ENCODE measurements at places on chromosomes 2 and 18.

DNA sequence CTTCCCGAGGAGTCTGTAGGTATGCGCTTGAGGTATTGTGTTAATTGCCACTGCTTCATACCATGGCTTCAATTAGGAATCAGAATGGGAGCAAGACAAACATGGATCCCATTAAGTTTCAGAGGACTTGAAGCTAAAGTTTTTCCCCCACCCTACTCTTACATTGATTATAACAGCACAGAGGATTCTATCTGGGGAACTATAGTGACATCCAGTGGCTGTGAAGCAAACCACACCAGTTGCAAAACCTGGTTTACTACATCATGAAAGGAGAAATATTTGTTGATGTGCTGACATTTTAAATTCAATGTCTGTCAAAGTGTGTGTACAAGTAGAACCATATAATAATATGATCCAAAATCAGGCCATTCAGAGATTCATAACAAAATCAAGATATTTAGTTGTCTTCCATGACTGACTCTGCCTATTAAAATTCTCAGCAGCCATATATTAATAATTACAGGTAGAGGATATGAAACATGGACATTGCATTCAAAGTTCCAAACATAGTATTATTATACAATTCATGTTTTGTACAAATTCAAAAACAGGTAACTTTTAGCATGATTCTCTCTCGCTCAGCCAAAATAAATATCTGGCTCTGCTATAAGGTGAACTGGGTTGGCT, 82.9 kb downstream of the GRB14 start:
- peak; percentile 67 for DNase-seq

DNA sequence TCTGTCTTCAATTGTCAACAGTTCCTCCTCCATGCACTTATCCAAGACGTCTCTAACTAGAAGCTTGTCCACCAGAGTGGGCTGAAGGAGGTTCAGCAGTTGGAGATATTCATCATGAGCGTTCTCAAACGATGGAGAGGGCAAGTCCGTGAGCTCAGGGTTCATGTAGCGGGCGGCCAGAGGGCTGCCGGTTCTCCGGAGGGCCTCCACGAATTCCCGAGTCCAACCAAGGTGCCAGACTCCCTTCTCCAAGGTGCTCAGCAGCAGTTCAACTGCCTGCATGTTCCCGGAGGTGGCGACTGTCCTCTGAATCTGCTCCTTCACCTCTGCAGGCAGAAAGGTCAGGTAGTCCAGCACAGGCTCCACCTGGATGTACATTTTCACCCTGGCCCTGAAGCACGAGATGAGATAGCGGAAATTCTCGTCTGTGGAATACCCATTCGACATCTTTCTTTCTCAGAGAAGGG, 590 bp downstream of the IFIH1 start:
- DNase-seq = peak; percentile 54

DNA sequence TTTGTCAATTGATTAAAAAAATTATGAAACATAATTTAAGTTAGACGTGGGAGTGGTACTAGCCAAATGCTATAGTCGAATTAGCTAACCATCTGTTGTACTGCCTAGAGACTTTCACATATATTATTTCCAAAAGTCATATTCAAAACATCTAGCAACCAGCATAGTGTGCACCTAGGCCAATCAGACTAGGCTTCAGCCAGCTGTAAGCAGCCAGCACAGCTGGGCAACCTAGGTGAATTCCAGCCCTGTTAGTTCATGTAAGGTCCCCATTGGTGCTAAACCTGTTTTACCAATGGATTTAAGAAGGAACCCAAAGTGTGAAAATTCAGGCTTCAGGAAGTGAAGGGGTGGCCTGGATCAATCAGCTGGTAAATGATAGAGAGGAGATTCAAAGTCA, 144.3 kb downstream of the BCL2 start:
- no peak for DNase-seq

DNA sequence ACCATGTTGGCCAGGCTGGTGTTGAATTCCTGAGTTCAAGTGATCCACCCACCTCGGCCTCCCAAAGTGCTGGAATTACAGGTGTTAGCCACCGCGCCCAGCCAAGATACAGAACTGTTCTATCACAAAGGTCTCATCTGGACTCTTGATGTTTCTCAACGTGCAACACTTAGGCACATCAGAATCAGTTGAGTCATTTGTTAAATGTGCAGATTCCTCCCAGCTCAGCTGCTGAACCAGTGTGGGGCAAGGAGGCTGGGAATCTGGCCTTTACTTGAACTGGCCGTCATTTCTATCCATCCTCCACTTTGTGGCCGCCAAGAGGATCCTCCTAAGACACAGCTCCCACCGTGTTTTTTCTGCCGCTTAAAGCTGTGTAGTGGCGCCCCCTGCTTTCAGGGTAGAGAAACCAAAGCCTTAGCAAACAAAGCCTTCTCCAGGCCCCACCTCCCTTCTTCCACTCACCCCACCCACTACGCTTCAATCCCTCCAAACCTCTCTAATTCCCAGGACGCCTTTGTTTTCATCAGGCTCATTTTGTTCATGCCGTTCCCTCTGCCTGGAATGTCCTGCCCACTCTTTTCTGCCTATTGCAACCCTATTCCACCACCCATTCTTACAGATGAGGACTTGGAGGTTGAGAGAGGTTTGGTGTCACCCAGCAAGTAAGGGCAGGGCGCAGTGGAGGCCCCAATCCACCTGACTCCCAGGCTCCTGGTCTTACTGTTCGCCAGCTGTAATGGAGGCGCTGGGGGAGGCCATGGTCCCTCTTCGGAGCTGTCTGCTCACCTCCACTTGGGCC, 776 bp upstream of the SPEG start:
- DNase-seq = peak; percentile 31

- peak; percentile 15 for DNase-seq
These were observed 675.2 kb upstream of the ID2 start for GRCh38 chr2:8006626-8007025.

GRCh38 chr18:12394428-12394827, 13.3 kb upstream of the PRELID3A start:
- DNase-seq = no peak

GRCh38 chr2:186835628-186836027, 13.3 kb downstream of the ZSWIM2 start:
- DNase-seq = no peak

GRCh38 chr18:77207540-77207939, 42.1 kb upstream of the GALR1 start:
- peak; percentile 77 for DNase-seq

DNA sequence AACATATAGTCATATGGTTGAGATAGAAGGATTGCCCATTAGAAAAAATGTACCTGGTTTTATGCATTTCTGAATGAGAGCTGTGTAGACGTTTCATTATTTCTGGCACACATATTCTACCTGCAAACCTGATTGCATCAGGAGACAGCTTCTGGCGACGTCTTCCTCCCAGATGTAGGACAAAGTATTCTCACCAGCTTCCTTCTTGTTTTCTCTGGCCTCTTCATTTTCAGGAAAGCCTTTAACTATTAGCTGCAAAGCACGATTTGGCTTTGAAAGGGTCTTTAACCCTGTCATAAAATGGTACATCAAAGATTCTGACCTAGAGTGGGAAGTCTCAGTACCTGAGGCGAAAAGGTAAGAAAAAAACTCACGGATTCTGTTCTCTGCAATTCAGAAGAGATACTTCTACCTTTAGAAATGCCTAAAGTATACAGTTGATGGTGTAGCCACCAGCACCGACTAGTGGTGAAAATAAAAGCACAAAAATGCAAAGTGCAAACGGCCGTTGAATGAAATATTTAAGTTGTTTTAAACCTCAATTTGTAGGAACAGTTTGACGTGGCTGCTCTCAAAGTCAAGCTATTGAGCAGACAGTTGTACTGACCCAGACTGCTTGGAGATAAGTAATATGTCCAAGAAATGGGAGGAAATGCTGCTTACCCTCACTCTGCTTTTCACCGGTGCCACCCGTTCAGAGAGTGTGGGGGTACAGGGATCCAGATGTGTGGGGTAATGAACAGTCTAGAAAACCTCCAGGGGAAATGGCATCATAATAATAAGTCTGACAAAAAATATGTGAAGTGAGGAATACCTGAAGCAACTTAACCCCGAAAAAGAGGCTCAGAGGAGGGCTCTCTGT, 20.2 kb downstream of the IL18RAP start:
- DNase-seq = peak; percentile 55

Measured in kidney tubule cell (primary cell).